Hippocampal formation (tissue), 2 donors: ENCODE measurements at places on chromosomes 5 and 9.
A peak's percentile ranks its signal among the peaks of the same experiment; 100 is the strongest.

DNA sequence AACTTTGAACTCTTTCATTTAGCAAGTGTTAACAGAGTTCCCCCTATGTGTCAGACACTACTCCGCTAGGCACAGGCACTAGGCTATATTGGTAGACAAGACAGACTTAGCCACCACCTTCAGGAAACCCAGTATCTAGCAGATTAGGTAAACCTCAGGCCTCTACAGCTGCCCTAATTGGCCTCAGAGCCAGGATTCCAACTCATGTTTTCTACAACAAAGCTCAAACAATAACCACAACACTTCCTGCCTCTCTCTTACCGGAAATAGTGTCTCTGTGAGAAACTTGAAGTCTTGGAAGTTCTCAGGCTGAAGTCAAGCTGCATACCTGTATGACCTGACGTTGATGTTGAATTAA is 116.6 kb upstream of the SLC44A1 start:
- no peak for DNase-seq

GRCh38 chr5:96017951-96018350 is 56.3 kb upstream of the ELL2 start:
- no peak for DNase-seq

- no peak for DNase-seq
Observed at GRCh38 chr9:91758491-91758981, 191.5 kb downstream of the ROR2 start.

DNA sequence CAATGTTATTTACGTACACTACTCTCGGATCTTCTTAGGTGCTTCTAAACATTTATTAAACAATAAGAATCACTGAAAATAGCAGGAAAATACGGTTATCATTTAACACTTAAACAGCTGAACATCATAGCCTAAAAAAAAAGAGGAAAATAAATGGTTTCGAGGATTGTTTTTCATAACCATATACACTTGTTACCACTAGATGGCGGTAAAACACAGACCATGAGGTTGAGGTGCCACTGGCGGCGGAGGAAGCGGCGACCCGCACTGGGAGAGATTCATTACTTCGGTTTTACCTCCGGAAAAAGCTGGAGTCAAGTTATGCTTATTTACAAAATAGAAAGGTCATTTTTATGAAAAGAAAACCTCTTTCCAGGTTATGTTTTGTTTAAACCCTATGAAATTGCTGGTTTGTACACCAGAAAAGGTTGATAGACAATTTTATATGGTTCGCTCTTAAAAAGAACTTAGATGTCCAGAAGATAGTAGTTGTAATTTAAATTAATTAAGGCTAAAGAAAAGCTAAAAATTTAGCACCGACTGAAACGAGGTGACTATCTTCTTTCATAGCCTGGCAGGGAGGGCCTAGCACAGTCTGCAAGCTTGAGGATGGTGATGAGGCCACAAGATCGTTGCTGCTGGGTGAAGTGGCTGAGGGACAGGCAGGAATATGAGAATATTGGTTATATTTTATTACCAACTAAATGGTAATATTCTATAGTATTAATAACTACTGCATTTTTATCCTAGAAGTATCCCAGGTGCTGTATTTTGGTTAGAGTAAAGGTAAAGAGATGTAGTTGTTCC is 605.7 kb downstream of the RAB3C start:
- DNase-seq: peak; percentile 50
